ENCODE measurements at places on chromosomes 4 and X. TPM values are rescaled to one million over a fixed set of nuclear protein-coding genes. Genes with fewer than 3 reads are reported as not detected.
A peak's percentile ranks its signal among the peaks of the same experiment; 100 is the strongest.

DNA sequence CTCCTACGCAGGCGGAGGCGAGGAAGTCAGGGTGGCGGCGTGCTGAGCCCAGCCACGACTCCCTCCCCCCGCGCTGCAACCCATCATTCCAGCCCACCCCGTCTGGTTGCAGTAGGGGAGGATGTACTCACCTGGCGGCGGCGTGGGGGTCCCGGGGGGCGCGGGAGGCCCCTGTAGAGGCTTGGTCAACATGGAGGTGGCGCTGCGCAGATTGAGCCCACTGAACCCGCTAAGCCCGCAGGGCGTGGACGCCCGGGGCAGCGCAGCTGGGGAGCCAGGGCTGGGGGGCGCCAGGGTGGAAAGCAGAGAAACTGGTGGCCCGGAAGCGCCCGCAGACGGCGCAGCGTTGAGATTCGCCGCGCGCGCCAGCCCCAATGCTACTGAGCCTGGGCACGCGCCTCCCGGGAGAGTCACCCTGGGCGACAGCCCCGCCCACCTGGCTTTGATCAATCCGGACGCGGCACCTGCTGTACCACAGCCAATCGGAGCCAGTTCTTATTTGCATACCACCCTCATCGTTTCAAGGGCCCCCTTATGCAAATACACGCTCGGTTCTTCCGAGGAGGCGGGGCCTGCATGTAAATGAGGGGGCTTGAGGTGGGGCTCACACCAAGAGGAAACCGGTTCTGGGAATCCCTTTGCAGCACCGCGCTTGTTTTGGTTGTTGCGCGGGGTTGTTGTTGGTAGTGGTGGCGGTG is at the start of gene PIM2:
Gene PIM2 (minus strand): TSS at position 382 of the 698 bp plus-strand sequence. CDS start 190 bp downstream, at position 192.
- peak; percentile 94 for DNase-seq
- H3K27me3 ChIP-seq: no peaks in the 10 kb centered on the region
- H3K4me3 ChIP-seq: peak within 1 kb of the TSS; percentile 93
- peaks cover 34% of the 10 kb centered on the region for H3K4me1 ChIP-seq
- peak within 1 kb of the TSS; percentile 84 for H3K27ac ChIP-seq

DNA sequence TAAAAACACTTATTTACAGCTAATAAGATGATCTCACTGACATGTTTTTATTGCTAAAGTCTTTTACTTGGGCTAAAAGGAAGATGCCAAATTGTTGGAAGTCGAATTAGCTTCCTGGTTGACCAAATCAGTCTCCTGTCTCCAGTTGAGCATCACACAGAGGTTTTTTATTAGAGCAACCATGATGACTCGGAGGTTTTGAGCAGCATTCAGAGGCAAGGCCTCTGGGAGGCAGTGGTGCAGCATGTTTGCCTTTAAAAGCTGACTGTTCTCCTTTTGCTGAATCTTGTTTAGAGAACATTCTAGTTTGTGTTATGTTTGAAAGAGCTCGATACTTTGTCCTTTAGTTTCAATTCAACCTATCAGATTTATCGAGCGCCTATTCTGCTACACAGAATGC is 2.1 kb downstream of the UCHL1 start:
- no peak overlapping the region for H3K4me3 ChIP-seq
- no peaks in the 10 kb centered on the region for H3K36me3 ChIP-seq
- H3K27me3 ChIP-seq: no peaks in the 10 kb centered on the region

GRCh38 chr4:26958925-26959653 is 98.4 kb downstream of the STIM2 start:
- no peak overlapping the region for H3K4me3 ChIP-seq
- no peak overlapping the region for H3K27ac ChIP-seq
- H3K4me1 ChIP-seq: peaks cover 6% of the 10 kb centered on the region

- no peaks in the 10 kb centered on the region for H3K4me1 ChIP-seq
- H3K27me3 ChIP-seq: peaks cover 2% of the 10 kb centered on the region
Measured at GRCh38 chrX:118117741-118118140, 1.1 kb upstream of the KLHL13 start.

- H3K27ac ChIP-seq: no peak overlapping the region
- H3K4me3 ChIP-seq: no peak overlapping the region
- no peaks in the 10 kb centered on the region for H3K36me3 ChIP-seq
- H3K27me3 ChIP-seq: no peaks in the 10 kb centered on the region
Measured at GRCh38 chrX:20311505-20311904, 44.8 kb upstream of the RPS6KA3 start.

The BEND2 gene
- total RNA-seq: not detected

DNA sequence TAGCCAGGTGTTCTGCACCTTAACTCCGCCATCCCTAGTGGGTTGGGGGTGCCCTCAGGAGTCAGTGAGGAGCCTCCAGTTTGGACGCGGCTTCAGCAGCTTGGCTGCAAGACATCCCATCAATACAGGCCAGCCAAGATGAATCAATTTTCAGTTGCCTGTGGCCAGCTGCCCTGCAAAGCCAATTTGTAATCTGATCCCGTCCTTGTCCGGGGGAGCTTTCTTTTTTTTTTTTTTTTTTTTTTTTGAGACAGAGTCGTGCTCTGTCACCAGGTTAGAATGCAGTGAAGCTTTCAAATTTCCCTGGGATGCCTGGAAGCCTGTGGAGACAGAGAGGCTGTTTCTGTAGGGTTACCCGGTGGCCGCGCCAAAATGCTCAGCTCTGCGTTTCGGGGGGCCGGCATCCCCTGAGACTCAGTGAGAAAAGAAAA is 192.5 kb downstream of the ASMT start:
- H3K4me3 ChIP-seq: no peak overlapping the region
- no peak for DNase-seq
- H3K27me3 ChIP-seq: peaks cover 5% of the 10 kb centered on the region

The IQCM gene
- total RNA-seq: not detected

The ODAPH gene
- 0.36 TPM for total RNA-seq

GRCh38 chrX:50622751-50623150 is 152.1 kb upstream of the DGKK start:
- DNase-seq: no peak
- H3K4me3 ChIP-seq: no peak overlapping the region
- no peaks in the 10 kb centered on the region for H3K27me3 ChIP-seq
- H3K4me1 ChIP-seq: no peaks in the 10 kb centered on the region
- H3K36me3 ChIP-seq: no peaks in the 10 kb centered on the region

DNA sequence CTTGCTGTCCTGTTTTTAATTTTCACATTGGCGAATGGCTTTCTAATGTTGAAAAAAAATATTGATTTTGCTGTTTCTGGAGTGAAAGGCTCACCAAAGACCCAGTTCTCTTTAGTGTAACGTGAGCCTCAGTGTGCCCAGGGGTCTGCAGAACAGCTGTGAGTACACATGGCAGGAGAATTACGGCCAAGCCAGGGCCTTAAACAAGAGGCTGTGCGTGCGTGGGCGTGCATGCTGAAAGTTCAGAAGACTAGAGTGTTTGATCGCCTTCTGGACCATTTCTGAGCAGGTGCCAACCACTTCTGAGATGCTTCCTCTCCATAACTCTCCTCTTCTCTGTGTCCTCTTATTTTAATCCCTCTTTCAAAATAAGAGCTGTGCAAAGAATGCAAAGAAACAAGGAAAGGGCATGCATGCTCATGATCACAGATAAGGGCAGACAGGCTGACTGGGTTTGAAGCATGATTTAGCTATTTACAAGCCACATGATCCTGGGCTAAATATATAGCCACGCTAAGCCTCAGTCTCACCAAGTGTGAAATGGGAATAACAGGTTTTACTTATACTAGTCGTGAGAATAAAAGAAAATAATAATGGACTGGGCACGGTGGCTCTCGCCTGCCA is 9.9 kb downstream of the PHEX start:
- no peak overlapping the region for H3K27ac ChIP-seq
- H3K36me3 ChIP-seq: no peaks in the 10 kb centered on the region
- H3K4me1 ChIP-seq: no peaks in the 10 kb centered on the region
- H3K4me3 ChIP-seq: no peak overlapping the region

- no peaks in the 10 kb centered on the region for H3K27me3 ChIP-seq
- no peaks in the 10 kb centered on the region for H3K36me3 ChIP-seq
- H3K4me3 ChIP-seq: peak overlapping the region; percentile 20
Measured at GRCh38 chrX:119617517-119618164, 11.4 kb upstream of the NKRF start.

The APELA gene
- total RNA-seq: not detected

DNA sequence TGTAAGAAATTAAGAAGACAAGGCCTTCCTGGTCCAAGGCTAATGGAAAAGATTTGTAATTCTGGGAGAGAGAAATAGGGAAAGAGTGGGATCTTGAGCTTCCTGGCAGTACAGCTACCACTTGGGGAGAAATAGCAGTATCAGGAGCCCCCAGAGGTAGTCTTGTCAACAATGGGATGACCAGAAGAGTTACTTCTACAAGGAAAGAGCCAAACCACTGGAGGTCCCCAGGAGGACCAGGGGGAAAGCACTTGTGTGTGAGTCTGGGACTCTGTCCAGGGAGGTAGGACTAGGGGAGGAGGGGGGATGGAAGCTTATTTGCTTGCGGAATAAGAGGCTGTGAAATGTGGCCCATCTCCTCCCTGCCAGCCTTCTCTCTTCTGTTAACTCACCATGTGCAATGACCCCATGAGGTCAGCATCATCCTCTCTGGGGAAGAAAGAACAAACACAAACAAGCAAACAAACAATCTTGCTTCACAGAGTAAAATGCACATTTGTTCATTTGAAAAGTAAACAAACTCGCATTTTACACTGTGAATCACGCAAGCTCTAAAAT is 160.1 kb downstream of the STK32B start:
- H3K4me1 ChIP-seq: no peaks in the 10 kb centered on the region
- no peaks in the 10 kb centered on the region for H3K27me3 ChIP-seq
- H3K4me3 ChIP-seq: no peak overlapping the region
- no peaks in the 10 kb centered on the region for H3K36me3 ChIP-seq

The USP17L18 gene
- not detected for total RNA-seq

- no peak for DNase-seq
- peaks cover 44% of the 10 kb centered on the region for H3K36me3 ChIP-seq
Measured at GRCh38 chr4:1300466-1301455, 11.1 kb downstream of the MAEA start.

DNA sequence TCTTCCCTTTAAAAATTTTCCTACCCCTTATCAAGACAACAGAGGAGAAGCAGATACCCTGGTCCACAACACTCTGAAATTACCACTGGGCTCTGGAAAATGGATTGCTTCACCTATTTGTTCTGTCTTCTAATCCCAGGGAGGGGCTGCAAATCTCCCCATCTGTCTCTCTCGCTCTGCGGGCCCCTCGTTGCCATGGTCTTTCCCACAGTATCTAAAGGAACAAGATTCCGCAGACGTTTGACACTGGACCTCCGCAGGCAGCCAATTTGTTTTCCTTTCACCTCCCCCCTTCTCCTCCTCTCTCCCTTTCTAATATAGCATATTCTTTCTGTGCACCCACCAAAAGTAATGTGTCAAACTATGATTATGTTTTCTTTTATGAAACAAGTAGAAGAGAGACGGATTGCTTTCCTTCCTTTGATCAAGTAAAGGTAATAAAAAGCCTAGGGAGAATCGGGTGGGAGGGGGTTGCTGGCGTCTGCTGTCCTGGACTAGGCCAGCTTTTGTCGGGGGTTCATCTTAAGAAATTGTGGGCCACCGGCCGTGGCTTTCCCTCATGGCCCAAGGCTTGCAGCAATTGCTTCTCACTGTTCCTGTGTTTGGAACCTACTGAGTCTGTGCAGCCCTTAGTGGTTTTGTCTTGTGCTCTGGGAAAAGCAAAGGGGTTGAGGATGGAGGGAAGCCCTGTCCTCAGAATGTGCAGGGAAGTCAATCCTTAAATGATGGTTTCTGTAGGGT is 81.0 kb downstream of the MGST2 start:
- H3K4me3 ChIP-seq: no peak overlapping the region

DNA sequence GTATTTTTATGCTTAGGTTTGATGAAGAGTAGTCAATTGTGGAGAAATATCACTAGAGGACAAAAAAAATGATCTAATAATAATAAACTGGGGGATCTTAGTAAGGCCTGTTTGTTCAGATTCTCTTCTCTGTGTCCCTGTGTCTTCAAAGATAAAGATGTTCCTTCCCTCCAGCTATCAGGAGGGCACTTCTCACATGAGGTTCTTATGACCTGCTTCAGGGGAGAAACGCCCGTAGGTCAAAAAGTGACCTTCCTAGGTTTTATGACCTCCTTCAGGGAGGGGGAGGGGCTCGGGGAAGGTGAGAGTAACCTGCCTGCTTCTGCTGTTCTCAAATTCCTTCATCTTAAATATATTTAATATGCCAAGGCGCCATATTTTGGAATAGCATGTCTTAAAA is 89.2 kb upstream of the JADE1 start:
- no peaks in the 10 kb centered on the region for H3K27me3 ChIP-seq
- no peak for DNase-seq
- H3K27ac ChIP-seq: no peak overlapping the region
- no peak overlapping the region for H3K4me3 ChIP-seq
- no peaks in the 10 kb centered on the region for H3K4me1 ChIP-seq

- peaks cover 6% of the 10 kb centered on the region for H3K27me3 ChIP-seq
- no peaks in the 10 kb centered on the region for H3K36me3 ChIP-seq
- H3K27ac ChIP-seq: no peak overlapping the region
- peaks cover 14% of the 10 kb centered on the region for H3K4me1 ChIP-seq
- DNase-seq: peak; percentile 61
Measured at GRCh38 chr4:47926667-47927258, 12.4 kb upstream of the NFXL1 start.

- H3K4me1 ChIP-seq: no peaks in the 10 kb centered on the region
- no peak overlapping the region for H3K27ac ChIP-seq
- no peaks in the 10 kb centered on the region for H3K27me3 ChIP-seq
- H3K36me3 ChIP-seq: no peaks in the 10 kb centered on the region
- H3K4me3 ChIP-seq: no peak overlapping the region
Measured at GRCh38 chr4:37603070-37603468, 83.1 kb downstream of the RELL1 start.

DNA sequence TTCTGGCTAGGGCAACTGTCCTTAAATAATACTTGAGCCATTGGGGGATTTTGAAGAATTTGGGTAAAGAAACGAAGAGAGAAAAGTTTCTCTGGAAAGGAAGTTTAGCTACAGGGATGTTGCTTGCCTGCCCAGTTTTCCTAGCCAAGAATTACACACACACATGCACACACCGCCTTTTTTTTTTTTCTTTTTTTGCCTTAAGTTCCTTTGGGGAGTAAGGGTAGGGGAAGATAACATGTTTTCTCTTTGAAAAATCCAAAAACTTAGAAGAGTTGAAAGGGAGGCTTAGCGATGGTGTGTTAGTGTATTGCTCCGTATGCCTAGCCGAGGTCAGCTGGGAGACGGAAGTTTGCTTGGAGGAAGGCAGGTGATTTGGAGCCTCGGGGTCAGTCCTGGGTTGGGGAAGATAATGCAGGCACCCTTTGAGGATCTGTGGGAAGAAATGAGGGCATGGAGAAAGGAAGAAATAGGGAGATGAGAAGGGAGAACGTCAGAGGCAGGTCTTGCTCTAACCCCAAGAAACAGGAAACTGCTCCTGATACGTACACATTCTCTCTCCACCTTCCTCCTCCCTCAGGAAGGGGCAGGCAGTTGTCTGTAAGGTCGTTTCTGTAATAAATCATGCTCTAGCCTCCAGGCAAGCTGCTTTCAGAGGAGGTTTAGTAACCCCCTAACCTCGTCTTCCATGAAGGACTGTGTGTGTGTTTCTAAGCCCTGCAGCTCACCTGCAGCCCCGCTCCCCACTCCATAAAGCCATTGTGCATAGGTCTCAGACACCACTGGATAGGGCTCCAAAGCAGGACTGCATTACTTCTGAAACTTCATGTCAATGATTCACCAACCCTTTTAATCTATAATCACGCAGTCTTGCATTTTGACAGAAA is 10.5 kb downstream of the KLF3 start:
- no peaks in the 10 kb centered on the region for H3K27me3 ChIP-seq
- H3K27ac ChIP-seq: peak overlapping the region; percentile 73
- H3K4me1 ChIP-seq: peaks cover 62% of the 10 kb centered on the region
- no peak for DNase-seq

The VSIG1 gene
- 16.8 TPM for total RNA-seq

The NEXMIF gene
- 2.3 TPM for total RNA-seq

The HHIP gene
- total RNA-seq: 0.39 TPM

- peaks cover 21% of the 10 kb centered on the region for H3K27me3 ChIP-seq
- H3K36me3 ChIP-seq: no peaks in the 10 kb centered on the region
- no peaks in the 10 kb centered on the region for H3K4me1 ChIP-seq
- no peak overlapping the region for H3K27ac ChIP-seq
- DNase-seq: no peak
Measured at GRCh38 chr4:185481401-185481800, 9.9 kb upstream of the CCDC110 start.

All from B cell (primary cell).